ENCODE measurements at places on chromosomes 5 and 9.

DNA sequence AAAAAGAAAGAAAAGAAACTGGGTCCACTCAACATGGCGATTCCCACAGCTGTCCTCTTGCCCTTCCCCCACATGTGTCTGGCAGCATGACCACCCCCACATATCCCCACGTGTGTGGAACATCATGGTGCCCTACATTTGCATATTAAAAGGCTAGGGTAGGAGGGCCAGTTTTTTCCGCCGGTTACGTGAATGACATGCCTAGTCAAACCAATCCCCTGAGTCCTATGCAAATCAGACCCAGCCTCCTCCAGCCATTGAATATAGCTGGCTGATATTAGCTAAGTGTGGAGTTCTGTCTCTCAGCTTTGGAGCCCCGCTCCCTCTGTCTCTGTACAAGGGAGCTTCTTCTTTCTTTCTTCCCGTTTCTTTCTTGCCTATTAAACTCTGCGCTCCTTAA, 33.0 kb upstream of the CCDC112 start:
- DNase-seq, result no peak

DNA sequence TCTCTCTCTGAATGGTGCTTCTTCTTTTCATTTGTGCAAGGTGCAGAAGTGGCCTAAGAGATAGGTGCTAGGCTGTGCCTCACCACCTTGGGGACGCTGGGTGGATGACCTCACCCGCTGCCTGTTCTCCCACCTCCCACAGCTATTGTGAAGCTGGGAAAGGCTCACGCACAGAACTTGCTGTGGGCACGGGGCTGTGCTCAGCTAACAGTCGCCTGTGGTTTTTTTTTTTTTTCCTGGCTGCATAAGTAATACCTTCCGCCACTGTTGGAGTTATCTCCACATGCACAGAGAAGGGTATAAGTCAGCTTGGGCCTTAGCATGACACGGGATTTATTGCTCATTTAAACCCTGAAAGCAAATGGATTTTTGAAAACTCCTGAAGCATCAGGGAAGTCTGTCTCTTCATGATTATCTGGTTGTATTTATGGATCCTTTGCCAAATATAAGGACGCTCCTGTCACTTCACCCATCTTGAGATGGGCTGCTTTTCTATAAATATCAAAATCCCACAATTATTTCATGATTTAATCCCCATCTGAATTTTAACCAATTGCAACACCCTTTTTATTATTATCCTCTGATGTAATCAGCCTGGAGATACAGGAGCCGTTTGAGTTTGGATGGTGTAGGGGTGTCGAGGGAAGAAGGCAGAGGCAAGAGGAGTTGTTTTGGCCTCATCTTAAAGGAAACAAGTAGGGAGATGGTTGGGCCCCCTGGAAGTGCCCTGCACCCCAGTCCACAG, 9.0 kb downstream of the DBH start:
- DNase-seq, result no peak

DNA sequence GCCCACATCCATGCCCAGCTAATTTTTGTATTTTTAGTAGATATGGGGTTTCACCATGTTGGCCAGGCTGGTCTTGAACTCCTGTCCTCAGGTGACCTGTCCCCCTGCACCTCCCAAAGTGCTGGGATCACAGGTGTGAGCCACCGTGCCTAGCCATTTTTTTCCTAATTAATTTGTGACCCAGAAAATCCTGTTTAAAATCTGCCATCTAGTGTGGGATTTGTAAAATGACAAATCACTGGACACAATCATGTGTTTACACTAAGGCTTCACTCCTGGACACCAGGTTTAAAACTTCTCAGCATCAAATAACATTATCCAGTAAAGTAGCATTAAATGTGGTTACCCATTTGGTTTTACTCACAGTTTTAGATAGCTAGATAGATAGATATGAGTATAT, 18.6 kb upstream of the KDM4C start:
- DNase-seq, result no peak

GRCh38 chr5:40480392-40480791, 199.3 kb upstream of the PTGER4 start:
- no peak for DNase-seq

GRCh38 chr5:56175021-56175420, 58.1 kb downstream of the ANKRD55 start:
- DNase-seq, result no peak

- DNase-seq, result no peak
Observed at GRCh38 chr5:38926121-38926520, 80.3 kb downstream of the OSMR start.

- no peak for DNase-seq
Observed at GRCh38 chr5:156148301-156148700, 178.7 kb upstream of the SGCD start.

DNA sequence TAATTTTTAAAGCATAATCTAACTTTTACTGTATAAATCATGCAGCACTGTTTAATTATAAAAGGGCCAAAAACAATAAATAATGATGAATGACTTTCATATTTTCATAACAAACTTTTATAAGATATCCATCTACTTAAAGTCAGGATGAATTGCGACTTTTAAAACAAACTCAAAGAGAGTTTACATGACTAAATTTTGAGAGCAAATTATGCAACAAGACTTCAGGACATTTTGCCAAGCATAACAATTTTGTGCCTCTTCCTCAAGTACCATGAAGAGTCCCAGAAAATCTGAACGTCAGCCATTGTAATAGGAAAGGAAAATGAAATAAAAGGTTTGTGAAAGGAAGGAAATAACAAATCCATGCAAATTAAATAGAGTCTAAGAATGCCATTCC, 24.4 kb downstream of the ERAP1 start:
- DNase-seq, result no peak

Data from GM19239 (cell line).